Activated CD4-positive, alpha-beta T cell treated with anti-CD3 and anti-CD28 coated beads, Interleukin-2, amount 50 U/mL, for 24 hours (primary cell): ENCODE measurements at places on chromosomes 3 and 15.

GRCh38 chr3:18652781-18653180 lies 227.6 kb upstream of the SATB1 start:
- no peak for DNase-seq

- DNase-seq = no peak
These were observed 383.3 kb upstream of the MCTP2 start for GRCh38 chr15:93848076-93848475.

DNA sequence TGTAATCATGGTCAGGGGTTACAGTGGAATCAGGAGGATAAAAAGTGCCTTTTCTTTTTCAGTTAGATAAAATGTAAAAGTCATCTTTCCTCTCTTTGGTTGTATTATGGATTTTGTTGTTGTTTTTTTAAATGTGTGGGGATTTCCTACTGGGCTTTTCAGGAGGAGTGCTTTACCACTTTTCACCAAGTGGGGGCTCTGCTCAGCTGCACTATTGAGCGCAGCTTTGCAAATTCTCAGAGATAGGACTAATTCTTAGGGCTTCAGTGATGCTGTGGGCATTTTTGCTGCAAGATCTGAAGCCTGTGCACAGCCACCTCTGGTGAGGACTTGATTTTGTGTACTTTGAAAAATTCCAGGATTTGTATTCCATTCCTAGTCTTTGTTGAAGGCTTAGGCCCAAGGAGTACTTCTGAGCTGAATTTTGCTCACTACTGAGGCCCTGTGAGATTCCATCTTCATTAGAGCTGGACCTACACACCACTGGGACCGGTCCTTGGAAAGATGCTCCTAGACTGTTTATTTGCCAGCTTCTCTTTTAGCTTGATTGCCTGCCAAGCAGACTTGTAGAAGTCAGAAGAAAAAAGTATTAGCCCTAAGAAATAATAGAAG lies 7.5 kb downstream of the GNB5 start:
- no peak for DNase-seq

- DNase-seq = no peak
These were observed 146.8 kb downstream of the EPHB1 start for GRCh38 chr3:134941820-134942219.

DNA sequence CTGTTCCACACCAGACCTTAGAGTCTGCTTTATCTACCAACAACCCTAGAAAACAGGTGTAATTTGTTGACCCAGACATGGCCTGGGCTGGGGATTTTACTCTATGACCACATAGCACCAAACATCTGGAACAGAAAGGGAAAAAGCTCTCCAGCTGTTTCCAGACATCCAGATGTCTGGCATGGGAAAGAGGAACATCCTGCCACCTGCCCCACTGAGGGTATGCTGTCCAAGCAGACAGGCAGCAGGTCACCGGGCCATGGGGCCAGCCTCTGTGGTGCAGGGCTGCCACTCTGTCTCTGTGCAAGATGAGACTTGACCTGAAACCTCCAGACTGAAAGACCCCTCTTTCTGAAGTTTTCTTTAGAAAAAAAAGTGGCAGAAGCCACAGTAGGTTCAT lies 359.3 kb upstream of the ICE2 start:
- DNase-seq = no peak

- no peak for DNase-seq
These were observed 671.1 kb downstream of the TBL1XR1 start for GRCh38 chr3:176526225-176526624.

- no peak for DNase-seq
These were observed 42.0 kb upstream of the OTOL1 start for GRCh38 chr3:161454615-161455014.

DNA sequence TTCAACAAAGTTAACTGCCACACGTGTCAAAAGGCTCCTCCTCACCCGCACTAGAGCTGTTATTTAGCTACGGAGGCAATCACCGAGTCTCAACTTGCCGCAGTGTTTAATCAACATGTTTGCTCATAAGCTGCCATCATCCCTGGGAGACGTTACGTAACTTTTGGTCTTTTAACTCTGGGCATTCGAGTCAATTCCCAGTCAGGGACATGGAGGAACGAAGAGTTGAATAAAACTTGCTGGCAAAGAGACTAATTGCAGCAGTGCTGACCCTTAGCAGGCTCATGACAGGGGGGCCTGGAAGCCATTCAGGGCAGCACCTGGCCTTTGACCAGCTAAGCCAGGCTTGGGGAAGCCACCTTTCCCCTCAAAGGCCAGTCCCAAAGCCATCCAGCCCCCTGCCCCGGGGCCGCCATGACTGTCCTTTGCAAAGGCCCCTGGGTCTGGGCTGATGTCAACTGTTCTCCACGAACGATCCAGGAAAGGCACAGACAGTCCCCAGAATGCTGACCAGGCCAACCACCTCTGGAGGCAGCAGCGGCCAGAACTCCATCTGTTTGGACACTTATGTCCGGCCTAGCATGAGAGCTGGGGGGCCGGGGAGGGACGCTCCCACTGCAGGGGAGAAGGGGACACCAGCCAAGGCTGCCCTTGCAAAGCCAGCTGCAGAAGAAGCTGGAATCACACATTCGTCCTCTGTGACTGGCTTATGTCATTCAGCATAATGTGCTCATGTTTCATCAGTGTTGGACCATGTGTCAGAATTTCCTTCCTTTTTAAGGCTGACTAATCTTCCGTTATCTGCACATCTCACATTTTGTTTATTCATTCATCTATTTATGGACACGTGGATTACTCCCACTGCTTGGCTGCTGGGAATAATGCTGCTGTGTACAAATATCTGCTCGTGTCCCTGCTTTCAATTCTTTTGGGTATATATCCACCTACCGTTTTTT lies 43.7 kb downstream of the PCSK6 start:
- no peak for DNase-seq
